Astrocyte of the cerebellum (primary cell): ENCODE measurements at places on chromosomes 7 and 10.
A peak's percentile ranks its signal among the peaks of the same experiment; 100 is the strongest.

DNA sequence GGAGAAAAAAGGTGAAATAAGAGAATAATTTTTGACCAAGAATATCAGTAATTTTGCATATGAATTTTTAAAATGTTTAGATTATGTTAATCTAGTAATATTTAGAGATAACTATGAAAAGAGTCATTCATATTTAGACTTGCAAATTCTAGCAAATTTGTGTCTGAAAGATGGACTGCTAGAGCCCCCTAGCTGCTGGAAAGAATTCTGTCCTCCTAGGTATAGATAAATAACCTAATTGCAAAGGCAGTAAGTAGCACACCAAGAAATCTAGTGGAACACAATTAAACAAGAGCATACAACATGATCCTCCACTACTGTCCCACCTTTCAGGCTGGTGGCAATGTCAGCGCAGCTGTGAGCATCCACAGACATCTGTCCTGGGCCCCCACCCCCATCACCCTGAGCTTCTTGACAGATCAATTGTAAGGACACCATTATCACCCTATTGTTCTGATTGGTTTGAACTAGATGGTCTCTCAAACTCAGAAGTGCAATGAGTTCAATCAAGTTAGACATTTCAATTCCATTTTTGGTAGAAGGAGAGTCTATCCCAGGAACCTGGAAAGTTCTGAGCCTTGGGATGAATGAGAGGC is 15.0 kb upstream of the GFRA1 start:
- no peak for DNase-seq

DNA sequence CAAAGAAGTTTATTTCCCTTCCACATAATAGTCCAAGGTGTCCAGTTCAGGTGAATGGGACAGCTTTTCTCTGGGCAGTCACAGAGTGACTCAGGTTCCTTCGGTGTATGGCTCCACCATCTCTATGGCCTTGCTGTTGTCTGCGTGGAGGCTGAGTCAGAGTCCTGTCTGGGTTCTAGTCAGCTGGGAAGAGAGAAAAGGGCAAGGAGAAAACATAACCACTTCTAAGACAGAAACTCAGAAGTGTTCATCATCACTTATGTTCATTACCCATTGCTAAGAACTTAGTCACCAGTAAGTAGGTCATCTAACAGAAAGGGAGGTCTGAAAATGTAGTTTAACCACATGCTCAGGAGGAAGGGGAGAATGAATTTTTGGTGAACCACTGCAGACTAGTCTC is 32.4 kb upstream of the CCDC7 start:
- DNase-seq = peak; percentile 82

GRCh38 chr10:80137920-80138319 is 5.4 kb downstream of the PLAC9 start:
- DNase-seq = no peak

- no peak for DNase-seq
Measured at GRCh38 chr10:60043561-60044241, 137.3 kb upstream of the CCDC6 start.

DNA sequence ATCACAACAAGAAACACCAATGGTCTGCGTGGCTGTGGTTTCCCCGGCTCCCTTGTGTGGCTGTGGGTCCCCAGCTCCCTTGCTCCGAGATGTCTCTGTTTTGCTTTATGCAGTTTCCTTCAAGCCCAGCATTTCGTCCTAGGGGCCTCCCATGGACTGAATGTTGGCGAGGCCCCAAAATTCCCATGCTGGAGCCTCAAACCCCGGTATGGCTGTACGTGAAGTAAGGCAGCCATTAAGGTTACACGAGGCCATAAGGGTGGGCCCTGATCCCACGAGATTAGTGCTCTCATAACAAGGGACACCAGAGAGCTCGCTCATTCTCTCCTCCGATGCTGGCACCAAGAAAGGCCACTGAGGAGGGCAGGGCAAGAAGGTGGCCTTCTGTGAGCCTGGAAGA is 44.6 kb downstream of the INSIG1 start:
- DNase-seq = no peak

- no peak for DNase-seq
Measured at GRCh38 chr10:110389255-110389654, 84.5 kb upstream of the SMNDC1 start.

GRCh38 chr7:115477193-115477651 is 553.3 kb downstream of the TFEC start:
- no peak for DNase-seq

DNA sequence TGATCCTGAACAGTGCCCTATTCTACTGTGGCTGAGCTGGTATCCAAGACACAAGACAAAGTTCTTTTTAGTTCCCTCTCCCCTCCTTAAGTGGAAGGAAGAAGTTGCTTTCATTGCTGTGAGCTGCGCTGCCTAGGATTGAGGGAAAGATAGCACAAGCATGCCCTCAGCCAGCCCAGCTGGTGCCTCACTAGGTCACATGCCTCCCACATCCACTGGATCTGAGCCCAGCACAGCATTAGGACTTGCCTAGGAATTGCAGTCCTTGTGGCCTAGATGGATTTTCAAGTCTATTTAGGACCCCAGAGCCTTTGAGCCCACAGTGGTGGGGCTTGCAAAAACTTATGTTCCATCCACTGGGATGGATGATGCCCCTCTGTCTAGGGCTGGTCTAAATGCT is 214.2 kb downstream of the ZNF248 start:
- DNase-seq = no peak

DNA sequence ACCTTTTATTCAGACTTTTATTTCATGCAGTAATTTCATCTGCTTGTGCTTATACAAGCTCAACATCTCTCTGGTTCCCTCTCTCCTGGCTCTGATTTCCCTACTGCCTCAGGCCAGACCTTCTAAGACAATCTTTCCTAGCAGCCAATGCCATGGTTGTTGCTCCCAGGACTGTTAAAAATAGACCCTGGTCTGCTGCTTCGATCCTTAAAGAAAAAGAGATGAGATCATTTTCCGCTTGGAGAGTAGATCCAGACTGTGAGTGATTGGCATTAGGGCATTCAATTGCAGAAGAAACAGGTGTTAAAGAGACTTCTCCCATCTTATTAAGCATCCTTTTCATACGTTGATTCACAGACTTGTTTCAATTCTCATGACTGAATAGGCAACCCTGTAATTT is 68.4 kb upstream of the ITGB1 start:
- DNase-seq = no peak

DNA sequence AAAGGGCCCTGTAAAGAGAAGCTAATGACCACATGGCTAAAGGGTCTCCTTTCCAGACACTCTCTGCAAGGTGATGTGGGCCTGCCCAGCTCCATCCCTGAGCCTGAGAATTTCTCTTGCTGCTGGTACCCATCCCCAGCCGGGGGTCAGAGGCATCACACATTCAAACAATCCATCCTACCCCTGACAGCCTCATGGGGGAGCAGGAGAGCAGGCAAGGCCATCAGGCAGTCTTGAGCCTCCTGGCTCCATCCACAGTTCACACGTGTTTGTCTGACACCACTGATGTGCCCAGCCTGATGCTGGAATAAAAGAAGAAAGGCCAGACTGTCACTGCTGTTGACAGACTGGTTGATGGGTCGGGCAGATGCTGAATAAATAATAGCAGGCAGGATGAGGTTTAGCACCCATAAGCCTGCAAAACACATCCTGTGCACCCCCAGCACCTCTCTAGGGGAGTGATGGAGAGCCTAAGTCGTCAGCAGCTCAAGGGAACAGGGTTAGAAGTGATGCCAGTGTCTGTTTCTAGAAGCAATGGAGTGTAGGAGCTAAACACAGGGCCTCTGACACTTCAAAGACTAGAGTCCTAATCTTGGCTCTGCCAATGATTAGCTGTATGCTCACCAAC is 43.5 kb downstream of the TLL2 start:
- DNase-seq = no peak

DNA sequence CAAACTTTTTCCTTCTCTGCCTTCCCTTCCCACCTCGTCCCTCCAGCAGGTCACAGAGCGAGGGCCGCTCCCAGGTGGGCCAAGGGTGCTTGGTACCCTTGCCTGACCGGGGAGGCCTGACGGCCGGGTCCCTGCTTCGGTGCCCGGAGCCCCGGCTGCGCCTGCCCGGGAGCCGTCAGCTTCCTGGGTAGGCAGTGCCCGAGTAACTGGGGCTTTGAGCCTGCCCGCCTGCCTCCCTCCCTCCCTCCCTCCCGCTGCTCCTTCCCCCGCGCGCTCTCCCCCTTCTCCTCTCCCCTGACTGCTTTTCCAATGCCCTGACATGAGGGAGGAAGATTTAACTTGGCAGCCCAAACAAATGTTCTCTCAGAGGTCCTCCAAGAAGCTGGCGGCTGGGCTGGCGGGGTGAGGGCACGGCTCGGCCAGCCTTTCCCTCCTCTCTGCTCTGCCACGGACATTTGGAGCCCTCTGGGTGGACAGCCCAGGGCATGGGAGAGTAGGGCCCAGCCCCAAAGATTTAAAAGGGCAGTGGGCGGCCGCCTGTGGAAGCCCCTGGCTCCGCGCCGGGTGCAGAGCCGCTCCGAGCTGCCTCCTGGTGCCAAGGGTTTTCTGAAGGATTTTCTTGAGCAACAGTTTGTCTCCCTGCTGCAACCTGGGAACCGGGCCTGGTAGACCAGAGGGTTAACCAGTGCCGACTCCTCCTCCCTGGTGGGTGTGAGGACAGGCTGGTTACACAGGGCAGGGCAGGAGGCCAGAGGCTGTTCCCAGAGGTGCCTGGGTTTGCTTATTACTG is 2.0 kb downstream of the ZMIZ1 start:
- DNase-seq = no peak

- no peak for DNase-seq
Measured at GRCh38 chr7:137985253-137985896, 16.5 kb downstream of the CREB3L2 start.

GRCh38 chr7:17374654-17375053 is 76.2 kb downstream of the AHR start:
- no peak for DNase-seq

GRCh38 chr7:117097860-117098259 is 144.6 kb downstream of the ST7 start:
- no peak for DNase-seq

- no peak for DNase-seq
Measured at GRCh38 chr7:129626896-129627295, 15.4 kb downstream of the NRF1 start.

- DNase-seq = no peak
Measured at GRCh38 chr7:78953726-78954363, 499.6 kb downstream of the MAGI2 start.

GRCh38 chr10:124539935-124540641 is 78.5 kb downstream of the LHPP start:
- DNase-seq = peak; percentile 9

- DNase-seq = peak; percentile 56
Measured at GRCh38 chr10:95236068-95236903, 42.2 kb downstream of the ACSM6 start.

- DNase-seq = no peak
Measured at GRCh38 chr7:54846273-54846672, 87.3 kb upstream of the SEC61G start.

GRCh38 chr10:69464801-69465401 is 13.6 kb downstream of the TSPAN15 start:
- no peak for DNase-seq

GRCh38 chr7:46741938-46742540 is 821.0 kb upstream of the IGFBP3 start:
- DNase-seq = peak; percentile 71
